ENCODE measurements at places on chromosomes 16 and 17. TPM values are rescaled to one million over a fixed set of nuclear protein-coding genes. Genes with fewer than 3 reads are reported as not detected.

DNA sequence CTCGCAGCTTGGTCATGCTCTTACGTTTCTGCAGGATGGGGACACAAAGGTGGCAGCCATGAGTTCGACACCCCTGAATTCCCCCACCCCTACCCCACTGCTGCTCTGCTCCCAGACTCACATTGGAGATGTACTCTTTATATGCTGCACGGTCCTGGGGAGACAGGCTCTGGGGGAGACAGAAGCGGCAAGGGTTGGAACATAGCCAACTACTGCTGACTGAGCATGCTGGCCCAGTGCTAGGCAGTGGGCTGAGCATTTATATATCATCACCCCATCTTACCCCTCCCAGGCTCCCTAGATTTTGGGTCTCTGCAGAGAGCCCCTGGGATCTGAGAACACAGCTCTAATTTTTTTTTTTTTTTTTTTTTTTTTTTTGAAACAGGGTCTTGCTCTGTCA lies 8.1 kb upstream of the ATXN7L3 start:
- DNase-seq = no peak

DNA sequence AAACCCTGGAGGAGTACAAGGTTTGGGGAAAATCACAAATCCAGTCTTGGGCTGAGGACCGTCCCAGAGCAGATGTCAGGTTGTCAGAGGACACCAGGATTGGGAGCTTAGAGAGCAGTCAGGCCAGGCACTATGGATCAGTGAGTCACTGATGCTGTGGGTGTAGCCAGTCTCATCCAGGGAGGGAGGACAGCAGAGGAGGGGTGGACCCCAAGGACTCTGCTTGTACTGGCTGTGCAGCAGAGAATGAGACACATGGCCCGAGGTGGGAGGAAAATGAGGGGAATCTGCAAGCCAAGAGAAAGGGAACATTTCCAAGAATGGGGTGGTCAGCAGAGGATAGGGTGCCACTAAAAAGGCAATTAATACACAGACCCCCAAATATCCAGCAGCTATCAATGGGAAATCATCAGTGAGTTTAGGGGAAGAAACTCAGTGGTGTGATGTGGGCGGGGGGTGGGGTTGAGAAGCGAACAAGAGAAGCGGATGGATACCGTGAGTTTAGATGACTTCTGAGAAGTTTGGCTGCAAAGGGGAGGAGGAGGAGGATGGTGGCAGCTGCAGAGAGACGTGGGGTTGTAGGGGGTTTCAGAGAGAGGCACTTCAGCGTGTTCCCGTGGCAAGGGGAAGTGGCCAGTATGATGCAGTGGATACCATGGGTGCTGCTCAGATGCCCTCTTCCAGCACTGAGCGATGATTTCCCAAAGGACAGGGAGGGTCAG lies 43.9 kb downstream of the ARHGAP27 start:
- peak; percentile 32 for DNase-seq

DNA sequence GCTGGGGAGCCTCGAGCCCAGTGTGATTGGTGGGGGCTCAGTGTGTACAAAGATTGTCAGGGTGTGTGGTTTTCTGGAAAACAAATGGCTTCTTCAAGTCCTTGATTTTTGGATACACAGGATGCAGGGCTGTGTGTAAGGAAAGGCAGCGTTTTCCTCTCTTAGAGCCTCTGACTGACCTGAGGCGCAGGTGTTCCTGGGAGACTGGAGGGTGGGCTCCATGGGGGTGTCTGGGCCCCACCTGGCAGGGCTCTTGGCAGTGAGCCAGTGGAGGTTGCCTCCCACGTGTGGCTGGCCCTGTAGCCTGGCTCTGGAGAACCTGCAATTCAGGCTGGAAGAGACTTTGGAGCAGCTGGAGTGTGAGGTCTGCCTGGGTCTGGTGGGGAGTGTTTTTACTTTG lies 5.0 kb downstream of the FOXK2 start:
- no peak for DNase-seq

DNA sequence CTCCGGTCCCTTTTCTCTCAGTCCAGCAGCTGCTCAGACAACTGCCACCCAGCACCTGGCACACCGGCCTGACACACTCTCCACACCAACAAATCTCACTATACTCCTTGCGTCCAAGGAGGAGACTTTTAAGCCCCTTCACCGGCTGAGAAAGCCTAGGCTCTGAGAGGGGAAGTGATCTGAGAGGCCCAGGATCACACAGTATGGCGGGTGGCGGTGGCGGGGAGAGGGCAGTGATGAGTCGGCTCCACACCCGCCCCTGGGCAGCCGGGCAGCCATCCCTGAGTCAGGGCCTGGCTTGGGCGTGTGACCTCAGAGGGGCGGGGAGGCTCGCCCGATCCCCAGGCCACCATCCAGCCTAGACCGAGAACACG lies 569 bp downstream of the FLII start:
- peak; percentile 70 for DNase-seq

DNA sequence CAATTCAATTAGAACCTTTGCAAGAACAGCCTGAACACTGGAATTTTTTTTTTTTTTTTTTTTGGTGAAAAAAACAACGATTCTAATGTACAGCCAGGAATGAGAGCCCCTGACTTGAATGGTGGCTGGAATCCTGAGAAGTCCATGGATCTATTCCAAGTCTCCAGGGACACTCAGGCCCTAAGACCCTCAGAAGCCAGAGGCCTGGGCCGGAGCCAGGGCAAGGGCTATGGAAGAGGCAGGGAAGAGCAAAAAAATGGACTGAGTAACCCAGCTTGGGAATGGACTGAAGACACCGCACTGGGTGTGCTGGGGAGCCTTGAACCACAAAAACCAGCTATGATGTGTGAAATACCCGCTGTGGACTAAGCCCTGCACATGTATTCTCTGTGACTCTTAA lies 60.3 kb upstream of the LHX1 start:
- no peak for DNase-seq

Gene CYB5B
- total RNA-seq = 96.5 TPM

DNA sequence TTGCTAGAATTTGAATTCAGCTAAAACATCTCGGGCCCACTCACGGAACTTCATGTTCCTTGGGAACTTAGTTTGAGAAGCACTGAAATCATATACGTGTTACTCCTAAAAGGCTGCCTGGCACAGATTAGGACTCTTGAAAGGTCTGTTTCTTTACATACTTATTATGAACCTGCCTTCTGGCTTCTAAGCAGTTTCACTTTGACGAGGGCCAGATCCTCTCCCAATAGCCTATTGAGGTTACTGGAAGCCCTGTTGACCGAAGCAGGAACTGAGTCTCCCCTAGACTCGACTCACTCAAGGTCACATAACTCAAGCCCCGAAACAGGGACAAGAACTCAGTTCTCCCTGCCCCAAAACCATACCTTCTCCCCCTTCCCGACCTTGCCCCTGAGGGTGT lies 121.9 kb upstream of the PLCG2 start:
- no peak for DNase-seq

GRCh38 chr16:11611871-11612664 lies 25.3 kb upstream of the LITAF start:
- DNase-seq = peak; percentile 76

DNA sequence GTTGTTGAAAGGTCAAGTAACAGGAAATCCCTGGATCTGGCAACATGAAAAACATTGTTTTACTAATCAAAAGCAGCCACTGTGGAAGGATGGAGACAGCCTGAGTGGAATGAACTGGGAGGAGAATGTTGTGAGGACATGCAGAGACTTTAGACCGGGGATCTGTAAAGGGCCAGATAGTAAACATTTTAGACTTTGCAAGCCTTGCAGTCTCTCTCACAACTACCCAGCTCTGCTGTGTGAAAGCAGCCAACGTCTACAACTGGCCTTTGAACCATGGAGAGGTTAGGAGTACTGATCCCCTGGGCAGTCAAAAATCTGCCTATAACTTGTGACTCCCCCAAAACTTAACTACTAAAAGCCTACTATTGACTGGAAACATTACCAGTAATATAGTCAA lies 41.5 kb upstream of the TOM1L1 start:
- DNase-seq = no peak

Gene PNMT
- total RNA-seq = not detected

Gene CES1
- not detected for total RNA-seq

GRCh38 chr16:2598723-2599122 lies 60.9 kb downstream of the PDPK1 start:
- no peak for DNase-seq

Gene SLC16A3
- 180 TPM for total RNA-seq

Gene ACSM2B
- not detected for total RNA-seq

DNA sequence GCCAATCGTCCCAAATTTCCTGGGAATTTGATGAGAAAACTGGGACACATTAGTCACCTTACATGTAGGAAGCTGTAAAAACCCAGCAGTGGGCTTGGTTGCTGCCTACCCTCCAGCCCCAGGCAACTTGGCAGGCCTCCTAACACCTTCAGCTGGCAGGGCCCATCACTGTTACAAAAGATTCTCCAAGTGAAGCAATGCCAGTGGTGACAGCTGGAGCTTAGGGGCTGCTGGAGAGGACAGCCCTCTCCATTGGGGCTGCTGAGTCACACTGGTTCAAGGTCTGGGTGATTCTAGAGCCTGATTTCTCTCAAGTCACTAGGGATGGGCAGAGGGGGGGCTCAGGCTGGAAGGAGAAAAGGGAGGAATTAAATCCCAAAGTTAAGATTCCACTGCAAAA lies 180.6 kb downstream of the COPRS start:
- DNase-seq = no peak

Gene CTRB1
- total RNA-seq = not detected

- no peak for DNase-seq
Measured at GRCh38 chr17:50924800-50925199, 58.6 kb upstream of the TOB1 start.

- DNase-seq = peak; percentile 77
Measured at GRCh38 chr16:30997725-30998711, 12.4 kb downstream of the STX1B start.

DNA sequence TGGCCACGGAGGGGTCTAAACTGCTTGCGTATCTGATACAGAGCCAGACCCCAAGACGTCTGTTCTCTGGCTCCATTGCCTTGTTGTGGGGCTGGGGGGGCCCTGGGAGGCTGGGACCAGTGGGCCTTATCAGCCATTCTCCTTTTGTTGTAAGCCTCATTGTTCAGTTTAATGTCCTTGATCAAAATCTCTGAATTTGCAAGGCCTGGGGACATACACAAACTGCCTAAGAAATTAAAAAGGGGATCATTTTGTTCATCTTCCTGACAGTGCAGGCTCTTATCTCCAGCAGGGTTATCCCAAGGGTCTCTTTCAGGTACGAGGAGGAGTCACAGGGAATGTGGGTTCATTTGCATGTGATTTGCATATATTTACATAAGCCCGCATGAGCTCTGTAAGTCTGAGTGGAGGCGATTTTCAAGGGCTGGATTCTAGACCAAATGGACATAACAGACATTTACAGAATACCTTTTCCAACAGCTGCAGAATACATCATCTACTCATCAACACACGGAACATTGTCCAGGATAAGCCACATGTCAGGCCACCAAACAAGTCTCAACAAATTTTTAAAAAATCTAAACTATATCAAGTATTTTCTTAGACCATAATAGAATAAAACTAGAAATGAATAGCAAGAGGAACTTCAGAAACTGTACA lies 269.8 kb downstream of the RBFOX1 start:
- no peak for DNase-seq

DNA sequence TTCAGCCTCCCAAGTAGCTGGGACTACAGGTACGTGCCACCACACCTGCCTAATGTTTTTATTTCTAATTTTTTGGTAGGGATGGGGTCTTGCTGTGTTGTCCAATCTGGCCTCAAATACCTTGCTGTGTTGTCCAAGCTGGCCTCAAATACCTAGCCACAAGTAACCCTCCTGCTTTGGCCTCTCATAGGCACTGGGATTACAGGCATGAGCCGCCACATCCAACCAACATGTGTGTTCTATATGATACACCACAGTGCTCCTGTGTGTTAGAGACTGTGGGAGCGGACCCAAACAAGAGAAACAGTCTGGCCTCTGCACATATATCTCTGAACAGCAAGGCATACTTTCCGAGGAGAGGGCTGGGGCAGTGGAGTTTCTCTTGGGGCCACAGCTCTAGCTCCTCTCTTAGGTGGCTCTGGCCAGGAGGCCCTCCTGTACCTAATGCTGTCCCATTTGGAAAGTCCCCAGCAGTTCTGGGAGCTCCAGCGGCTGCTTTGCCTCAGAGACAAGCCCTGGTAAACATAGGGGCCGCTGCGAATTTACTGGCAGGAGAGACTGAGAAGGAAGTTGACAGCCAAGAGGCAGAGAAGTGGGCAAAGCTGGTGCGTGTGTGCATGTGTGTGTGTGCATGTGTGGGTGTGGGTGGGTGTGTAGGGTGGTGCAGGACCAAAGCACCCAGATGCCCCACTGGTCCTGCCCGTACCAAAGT lies 95.0 kb downstream of the RAB11FIP4 start:
- no peak for DNase-seq

DNA sequence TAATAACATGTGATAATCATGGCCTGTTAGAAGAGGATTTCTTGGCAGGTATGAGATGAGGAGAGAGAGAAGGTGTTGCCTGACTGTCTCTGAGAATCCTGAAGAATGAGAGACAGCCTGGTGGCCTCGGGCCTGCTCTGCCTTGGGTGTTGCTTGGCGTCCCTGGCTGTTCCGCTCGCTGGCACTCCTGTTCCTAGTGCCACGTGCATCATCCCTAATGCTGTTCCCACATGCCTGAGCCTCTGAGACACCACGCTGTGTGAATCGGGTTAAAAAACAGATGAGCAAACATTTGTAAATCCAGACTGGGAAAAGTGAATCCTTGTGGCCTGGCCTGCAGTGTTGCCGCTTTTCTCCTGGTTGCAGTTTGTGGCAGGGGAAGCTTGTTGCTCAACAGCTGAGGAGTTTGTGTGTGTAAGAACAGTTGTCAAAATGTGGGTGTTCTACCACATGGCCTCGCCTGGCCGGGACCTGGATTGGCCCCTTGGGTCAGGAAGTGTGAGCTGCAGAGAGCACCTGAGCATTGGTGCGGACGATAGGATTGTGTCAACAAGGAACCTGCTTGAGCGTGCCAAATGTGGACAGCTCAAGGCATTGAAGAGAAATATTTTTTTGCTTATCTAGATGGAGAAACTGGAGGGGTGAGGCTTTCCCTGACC lies 22.0 kb downstream of the UBN1 start:
- no peak for DNase-seq

DNA sequence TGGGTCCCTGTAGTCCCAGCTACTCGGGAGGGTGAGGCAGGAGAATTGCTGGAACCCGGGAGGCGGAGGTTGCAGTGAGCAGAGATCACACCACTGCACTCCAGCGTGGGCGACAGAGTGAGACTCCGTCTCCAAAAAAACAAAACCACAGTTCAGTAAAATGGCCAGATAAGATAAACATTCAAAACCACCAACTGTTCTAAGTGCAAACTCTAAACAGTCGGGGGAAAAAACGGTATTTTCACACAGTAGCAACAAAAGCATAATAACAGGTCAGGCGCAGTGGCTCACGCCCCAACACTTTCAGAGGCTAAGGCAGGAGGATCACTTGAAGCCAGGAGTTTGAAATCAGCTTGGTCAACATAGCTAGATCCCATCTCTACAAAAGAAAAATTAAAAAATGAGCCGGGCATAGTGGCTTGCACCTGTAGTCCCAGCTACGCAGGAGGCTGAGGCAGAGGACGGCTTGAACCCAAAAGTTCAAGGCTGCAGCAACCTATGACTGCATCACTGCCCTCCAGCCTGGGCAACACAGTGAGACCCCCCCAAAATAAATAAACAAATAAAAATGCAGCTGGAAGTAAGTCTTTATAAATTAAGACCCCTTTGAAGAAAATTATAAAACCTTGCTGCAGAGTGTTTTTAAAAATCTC lies 10.8 kb upstream of the HASPIN start:
- DNase-seq = no peak

GRCh38 chr17:59832883-59833379 lies 59.8 kb downstream of the TUBD1 start:
- no peak for DNase-seq

- DNase-seq = no peak
Measured at GRCh38 chr17:66863820-66864219, 28.9 kb downstream of the CACNG5 start.
